ENCODE measurements at places on chromosomes 1 and 21.

DNA sequence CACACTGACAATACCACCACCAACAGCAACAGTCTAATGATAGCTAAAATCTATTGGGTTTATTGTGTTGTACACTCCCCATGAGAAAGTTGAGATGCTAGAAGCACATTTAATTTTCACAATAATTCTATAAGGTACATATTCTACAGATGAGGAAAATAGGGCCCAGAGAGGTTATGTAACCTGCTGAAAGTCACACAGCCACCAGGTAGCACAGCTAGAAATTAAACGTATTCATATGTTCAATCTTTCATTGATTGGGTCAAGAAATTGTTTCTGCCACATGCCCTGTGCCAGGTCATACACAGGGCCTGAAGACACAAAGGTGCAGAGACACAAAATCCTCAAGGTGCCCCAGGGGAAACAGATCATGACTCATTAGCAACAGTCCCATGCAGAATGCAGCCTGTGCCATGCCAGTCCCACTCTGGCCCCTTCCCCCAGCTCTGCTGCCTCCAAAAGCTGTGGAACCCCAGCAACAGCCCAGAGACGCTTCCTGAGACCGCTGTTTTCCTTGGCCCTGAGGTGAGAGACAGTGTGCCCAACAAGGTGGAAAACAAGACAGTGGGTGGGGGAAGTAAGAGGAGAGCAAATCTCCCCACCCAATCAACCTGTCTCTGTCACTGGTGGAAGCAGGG is 32.1 kb downstream of the GJA4 start:
- no peak for DNase-seq

DNA sequence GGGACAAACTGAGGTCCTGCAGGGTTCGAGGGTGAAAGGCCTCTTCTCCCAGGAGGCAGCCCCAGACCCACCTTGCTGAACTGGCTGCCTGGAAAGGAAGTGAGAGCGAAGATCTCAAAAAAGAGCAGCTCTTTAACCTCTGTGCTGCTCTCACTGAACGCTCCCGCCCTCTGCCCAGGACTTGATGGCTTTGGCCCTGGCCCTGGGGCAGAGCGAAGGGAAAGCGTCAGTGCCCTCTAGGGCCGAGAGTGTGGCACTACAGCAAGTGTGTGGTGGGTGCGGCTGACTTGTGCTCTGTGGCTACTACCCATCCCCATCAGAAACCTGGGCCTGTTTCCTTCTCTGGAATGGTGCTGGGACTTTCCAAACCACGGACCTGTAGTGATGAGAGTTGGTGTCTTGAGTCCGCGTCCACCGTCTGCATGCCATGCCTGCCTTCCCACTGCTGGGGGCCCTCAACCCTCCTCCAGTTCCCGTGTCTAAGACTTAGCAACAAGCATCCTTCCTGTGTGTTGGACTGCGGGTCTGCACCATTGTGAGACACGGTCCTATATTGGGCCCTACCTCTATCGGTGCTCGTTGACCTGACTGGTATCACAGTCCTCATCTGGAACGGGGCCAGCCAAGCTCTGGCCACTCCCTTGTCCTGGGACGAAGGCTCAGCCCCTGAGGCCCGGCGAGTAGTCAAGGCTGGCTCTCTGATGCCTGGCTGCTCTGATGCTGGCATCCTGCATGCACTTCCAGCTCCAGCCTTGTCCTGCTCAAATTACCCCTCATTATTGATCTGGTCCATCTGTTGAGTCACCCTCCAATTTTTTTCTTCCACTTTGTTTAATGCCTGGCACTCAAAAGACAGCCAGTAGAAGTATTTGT is 180.3 kb downstream of the DISC1 start:
- no peak for DNase-seq

DNA sequence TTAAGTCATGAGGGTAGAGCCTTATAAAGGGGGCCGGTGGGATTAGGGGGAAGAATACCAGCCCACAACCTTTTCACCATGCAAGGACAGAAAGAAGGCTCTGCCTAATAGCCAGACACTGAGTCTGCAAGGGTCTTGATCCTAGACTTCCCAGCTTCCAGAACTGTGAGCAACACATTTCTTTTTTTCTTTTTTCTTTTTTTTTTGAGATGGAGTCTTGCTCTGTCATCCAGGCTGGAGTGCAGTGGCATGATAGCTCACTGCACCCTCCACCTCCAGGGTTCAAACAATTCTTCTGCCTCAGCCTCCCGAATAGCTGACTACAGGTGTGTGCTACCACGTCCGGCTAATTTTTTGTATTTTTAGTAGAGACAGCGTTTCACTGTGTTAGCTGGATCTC is 1.7 kb upstream of the ARL8A start:
- no peak for DNase-seq

- DNase-seq: no peak
These were observed 106.5 kb downstream of the SLC16A1 start for GRCh38 chr1:112849425-112850033.

DNA sequence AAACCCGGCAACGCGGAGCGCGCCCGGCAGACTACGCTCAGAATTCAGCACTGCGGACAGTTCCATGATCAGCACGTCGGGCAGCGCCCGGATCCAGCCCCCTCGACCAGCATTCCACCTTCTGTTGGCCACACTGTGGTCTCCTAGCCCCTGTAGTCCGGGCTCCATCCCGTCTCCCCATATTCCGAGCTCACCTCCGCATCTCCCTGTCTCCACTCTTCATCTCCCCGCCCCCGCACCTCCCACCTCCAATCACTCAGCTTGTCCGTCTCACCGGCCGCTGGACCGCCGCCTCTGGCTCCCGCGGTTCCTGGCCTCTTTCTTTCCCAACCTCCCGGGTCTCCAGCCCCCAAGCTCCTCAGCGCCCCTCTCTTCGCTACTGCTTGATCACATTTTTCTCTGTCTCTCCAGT is 500 bp downstream of the EPHA10 start:
- no peak for DNase-seq

DNA sequence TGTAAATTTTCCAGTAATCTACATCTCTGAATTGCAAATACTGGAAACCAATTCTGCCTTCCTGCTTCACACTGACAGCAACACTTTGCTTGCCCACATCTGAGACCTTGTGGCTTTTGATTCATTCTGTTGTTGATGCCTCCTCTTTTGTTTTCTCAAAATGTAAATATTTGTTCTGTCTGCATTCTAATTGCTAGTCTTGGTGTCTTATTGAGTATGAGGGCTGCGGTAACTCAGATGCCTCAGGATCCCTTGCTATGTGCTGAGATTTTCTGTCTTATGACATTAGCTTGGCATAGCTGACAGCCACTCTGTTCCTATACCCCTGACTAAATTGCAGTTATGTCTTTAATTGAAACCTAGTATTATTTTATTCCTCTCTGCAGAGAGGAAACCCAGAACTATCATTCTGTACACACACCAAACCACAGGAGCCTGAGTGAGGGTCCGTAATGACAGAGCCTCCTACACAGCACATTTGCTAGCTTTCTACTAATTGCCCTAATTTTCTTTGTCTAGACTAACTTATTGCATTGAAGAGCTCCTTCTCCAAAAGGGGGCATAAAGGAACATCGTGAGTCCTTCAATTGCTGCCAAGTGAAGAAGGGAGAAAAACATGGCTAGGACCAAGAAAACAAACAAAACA is 72.1 kb downstream of the GREM2 start:
- no peak for DNase-seq

GRCh38 chr1:226467443-226467842 is 59.5 kb upstream of the PARP1 start:
- DNase-seq: no peak

DNA sequence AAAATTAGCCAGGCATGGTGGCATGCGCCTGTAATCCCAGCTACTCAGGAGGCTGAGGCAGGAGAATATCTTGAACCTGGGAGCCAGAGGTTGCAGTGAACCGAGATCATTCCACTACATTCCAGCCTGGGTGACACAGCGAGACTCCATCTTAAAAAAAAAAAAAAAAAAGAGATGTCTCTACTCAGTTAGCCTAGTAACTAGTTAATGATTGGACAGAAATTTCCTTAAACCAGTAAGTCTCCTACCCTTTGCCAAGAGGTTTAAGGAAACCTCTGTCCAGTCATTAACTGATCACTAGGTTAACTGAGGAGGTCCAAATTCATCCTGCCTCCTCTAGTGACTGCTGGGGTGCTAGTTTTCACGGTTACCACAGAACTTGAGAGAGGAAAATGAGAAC is 143.9 kb upstream of the UBE2U start:
- DNase-seq: no peak

GRCh38 chr1:154839691-154840090 is 30.4 kb downstream of the KCNN3 start:
- DNase-seq: no peak

DNA sequence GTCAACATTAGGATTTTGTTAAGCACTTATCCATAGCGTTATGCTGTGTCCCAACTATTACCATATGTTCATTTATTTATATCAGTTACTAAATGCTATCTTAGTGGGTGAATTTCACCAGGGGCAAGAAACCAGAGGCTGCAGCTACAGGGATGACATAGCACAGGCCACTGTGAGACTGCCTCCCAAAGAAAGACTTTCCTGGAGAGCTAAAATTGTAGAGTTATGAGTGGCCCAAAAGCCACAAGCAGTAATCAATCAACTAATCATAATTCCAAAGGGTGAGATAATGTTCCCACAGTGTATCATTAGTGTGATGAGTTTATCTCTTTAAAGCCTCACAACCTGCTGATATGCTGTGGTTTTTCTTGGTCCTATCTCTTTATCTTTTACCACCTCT is 3.8 kb upstream of the TGFB2 start:
- DNase-seq: no peak

GRCh38 chr1:234845097-234845660 is 235.2 kb upstream of the IRF2BP2 start:
- DNase-seq: no peak

DNA sequence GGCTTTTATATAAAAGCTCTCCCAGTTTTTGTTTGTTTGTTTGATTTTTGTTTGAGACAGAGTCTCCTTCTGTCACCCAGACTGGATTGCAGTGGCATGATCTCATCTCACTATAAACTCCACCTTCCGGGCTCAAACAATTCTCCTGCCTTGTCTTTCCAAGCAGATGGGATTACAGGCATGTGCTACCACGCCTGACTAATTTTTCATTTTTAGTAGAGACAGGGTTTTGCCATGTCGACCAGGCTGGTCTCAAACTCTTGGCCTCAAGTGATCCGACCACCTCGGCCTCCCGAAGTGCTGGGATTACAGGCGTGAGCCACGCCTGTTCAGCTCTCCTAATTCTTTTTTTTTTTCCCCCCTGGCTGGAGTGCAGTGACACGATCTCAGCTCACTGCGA is 4.4 kb downstream of the PCAT6 start:
- DNase-seq: no peak

GRCh38 chr1:87826681-87827251 is 498.1 kb downstream of the LMO4 start:
- no peak for DNase-seq

DNA sequence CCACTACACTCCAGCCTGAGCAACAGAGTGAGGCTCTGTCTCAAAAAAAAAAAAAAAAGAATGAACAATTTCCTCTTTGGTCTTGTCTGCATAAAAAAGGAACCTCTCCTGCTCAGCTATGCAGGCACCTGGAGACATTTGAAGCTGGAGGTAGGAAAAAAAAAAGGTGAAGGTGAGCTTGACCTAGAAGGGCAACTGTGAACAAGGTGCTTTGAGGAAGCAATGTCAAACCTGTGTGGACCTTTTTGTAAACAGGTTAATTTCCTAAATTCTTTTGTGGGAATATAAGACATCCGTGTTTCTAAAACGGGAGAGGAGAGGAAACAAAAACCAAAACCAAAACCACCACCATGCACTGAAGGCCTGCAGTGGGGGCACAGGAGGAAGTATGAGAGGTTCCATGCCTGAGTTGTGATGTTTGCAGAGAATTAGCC is 77.5 kb downstream of the SLC45A1 start:
- no peak for DNase-seq

- no peak for DNase-seq
These were observed 20.5 kb upstream of the CAPZB start for GRCh38 chr1:19505693-19506457.

DNA sequence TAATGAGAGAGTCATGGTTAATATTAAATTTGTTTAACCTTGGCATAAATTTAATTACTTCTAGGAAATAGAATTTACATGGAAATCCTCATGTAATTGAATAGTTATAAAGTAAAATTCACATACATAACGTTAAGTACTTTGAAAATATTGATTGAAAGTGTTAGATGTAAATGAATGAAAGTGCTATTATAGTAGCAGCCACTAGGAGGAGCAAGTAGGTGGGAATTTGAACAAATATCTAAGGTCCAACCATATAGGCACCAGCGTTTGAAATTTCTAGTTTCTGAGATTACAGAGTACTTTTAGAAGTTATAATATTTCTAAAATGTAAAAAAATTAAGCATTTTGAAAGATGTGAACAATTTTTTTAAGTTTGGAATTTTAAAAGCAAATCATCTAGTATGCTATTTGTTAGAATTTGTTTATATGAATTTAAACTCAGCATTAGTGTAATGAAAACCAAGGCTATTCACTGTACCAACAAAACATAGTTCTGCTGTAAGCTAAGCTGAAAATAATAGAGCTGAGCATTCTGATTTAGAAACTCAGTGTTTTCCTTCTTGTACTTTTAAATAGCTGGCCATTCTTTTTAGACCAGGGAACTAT is 3.3 kb downstream of the B3GALT2 start:
- peak; percentile 49 for DNase-seq

GRCh38 chr1:80531182-80531581 is 1269.6 kb upstream of the ADGRL2 start:
- no peak for DNase-seq

GRCh38 chr1:168179438-168180147 is 831 bp downstream of the TIPRL start:
- no peak for DNase-seq
